ENCODE measurements at places on chromosomes 2 and 18. TPM values are rescaled to one million over a fixed set of nuclear protein-coding genes. Genes with fewer than 3 reads are reported as not detected.

DNAJC5G gene
- not detected for total RNA-seq

ERMN gene
- 25.1 TPM for total RNA-seq

SERPINB12 gene
- not detected for total RNA-seq

IL36B gene
- total RNA-seq: not detected

BBS5 gene
- total RNA-seq: 0.21 TPM

AOX1 gene
- not detected for total RNA-seq

DNER gene
- 0.21 TPM for total RNA-seq

HOXD11 gene
- total RNA-seq: not detected

ZC3H6 gene
- 10.2 TPM for total RNA-seq

FAM124B gene
- total RNA-seq: 1.6 TPM

IHH gene
- total RNA-seq: 0.10 TPM

PLEK gene
- 474 TPM for total RNA-seq

ALPP gene
- not detected for total RNA-seq

GAD1 gene
- total RNA-seq: not detected

RUFY4 gene
- total RNA-seq: 1.0 TPM

SLC9A4 gene
- under 0.01 TPM for total RNA-seq

UGT1A8 gene
- not detected for total RNA-seq

CROCC2 gene
- total RNA-seq: not detected

POU3F3 gene
- not detected for total RNA-seq

PTPRN gene
- 1.3 TPM for total RNA-seq

DSEL gene
- total RNA-seq: 1.5 TPM

BCL11A gene
- total RNA-seq: 11.2 TPM

SDC1 gene
- total RNA-seq: not detected
